ENCODE measurements at places on chromosomes 11 and 22.

- no peak for DNase-seq
Observed at GRCh38 chr11:120660024-120660565, 148.5 kb downstream of the GRIK4 start.

DNA sequence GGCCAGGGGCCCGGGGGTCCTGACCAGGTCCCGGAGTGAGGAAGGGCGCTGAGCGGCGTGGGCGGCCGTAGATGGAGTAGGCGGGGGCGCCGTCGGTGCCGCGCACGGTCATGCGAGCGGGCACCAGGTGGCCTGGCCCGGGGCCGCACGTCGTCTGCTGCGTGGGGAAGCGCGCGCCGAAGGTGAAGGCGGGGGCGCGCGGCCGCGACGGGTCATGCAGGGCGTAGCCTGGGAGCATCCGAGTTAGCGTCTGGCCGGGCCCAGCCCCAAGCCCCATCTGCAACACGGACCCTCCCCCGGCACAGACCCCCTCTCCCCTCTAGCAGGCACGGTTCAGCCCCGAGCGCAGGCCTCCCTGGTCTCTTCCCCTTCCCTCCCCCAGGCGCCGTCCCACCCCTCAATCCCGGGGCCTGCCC is 1.7 kb upstream of the TYMP start:
- DNase-seq: no peak

GRCh38 chr22:20829491-20830134 is 29.0 kb downstream of the PI4KA start:
- no peak for DNase-seq

GRCh38 chr11:11973361-11973800 is 35.0 kb downstream of the DKK3 start:
- no peak for DNase-seq

DNA sequence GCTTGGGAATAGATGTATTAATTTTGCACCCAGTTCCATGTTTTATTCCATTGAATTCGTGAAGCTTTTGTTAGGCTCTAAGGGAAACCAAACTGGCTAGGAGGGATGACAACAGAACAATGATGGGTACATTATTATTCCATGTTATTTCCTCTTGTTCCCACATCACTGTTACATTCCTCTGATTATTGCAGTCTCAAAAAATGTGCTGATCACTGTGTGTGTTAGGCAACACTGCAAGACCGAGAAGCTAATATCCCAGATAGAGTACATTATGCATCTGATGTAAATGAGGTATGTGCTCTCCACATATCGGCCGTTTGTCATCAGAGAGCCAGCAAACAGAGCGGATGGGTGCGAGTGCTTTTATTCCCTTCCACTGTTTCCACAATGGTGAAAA is 327.9 kb downstream of the SOX6 start:
- peak; percentile 40 for DNase-seq

DNA sequence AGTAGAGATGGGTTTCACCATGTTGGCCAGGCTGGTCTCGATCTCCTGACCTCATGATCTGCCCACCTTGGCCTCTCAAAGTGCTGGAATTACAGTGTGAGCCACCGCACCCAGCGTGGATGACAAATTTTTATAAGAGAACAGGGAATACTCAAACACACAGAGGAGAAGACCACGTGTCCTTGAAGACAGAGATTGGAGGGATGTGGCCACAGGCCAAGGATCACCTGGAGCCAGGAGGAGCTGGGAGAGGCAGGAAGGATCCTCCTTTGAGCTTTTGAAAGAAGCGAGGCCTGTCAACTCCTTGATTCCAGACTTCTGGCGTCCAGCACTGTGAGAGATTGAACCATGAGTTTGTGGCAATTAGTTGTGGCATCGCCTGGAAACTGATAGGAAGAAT is 1049.5 kb downstream of the TBC1D22A start:
- no peak for DNase-seq

DNA sequence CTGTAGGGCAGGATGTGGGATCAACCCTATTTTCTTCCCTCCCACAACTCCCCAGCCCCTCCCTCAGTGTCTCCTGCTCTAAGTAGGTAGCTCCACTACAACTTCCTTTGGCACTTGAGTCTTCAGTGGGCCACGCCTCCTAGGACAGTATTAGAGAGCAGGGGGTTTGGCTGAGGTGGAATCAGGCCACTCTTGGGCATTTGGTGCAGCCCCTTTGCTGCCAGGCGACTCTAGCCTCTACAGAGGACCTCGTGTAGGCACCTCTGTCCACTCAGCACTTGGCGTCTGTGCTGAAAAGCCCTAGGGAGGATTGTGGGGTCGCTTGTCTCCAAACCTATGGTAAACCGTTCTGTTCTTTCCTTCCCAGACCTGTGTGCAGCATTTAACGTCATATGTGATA is 2.7 kb downstream of the FADD start:
- no peak for DNase-seq

DNA sequence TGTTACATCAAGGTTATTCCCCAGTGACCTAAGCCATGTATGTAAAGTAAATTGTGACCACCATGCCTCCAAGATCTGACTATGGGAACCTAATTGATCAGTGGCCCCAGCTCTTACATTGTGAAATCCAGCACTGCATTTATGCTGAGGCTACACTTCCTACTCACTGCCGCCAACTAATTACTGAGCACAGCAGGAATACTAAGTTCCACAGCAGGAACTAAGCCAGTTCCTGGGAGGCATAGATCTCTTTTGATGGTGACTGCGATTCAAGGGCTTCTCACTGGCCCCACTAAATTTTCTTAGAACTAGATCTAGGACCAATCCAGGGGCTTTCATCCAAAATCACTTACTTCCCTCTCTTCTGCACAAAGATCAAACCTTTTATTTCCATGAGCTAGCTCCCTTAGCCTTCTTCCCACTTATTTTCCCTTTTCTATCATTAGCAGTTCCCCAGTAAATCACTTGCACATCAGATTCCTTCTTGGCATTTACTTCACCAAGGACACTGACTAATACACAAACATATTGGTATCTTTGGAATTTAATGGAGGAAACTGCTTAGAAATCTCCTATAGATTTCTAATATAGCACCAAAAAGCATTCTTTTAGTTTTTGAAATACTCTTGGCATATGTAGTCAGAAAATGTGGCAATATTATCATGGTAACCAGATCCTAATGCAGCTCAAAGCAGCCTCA is 46.0 kb downstream of the CNTN5 start:
- no peak for DNase-seq

DNA sequence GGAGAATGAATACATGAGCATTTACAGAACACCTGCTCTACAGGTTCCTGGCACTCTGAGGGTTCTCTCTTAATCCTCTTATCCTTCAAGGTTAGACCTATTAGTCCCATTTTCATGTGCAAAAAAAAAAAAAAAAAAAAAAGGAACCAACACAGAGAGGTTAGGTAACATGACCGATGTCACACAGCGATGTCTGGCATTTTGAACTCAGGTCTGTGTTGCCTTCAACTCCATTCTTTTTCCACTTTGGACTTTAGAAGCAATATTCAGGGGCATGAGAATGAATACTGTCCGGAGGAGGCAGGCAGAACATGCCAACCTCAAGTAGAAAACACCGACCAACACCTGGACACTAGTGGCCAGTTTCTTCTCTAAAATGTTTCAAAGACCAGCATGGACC is 10.4 kb downstream of the SYN3 start:
- no peak for DNase-seq

- no peak for DNase-seq
Observed at GRCh38 chr11:132658696-132659095, 873.6 kb downstream of the OPCML start.

- peak; percentile 73 for DNase-seq
Observed at GRCh38 chr11:126790550-126791081, 210.0 kb downstream of the KIRREL3 start.

DNA sequence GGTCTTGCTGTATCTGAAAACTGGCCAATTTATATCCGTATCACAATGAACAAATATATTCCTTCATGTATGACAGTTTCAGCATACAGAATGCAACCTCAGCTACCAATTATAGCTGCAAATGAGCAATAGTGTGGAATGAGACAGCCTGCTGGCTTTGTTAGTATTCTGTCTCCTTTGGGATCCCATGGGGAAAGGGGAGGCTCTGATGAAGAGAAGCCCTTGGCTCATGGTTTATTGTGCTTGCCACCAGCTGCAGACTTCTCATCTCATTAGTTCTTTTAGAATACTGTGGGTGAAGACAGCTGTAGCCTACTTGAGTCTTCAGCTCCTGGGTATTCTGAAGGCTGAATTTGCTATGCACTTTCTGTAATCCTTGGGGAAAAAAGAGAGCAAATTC is 42.4 kb downstream of the PITPNB start:
- DNase-seq: peak; percentile 62

GRCh38 chr22:23789121-23789520 is 2.4 kb downstream of the SMARCB1 start:
- no peak for DNase-seq

- DNase-seq: no peak
Observed at GRCh38 chr22:41288245-41288946, 2.4 kb upstream of the RANGAP1 start.

- no peak for DNase-seq
Observed at GRCh38 chr22:47125603-47126002, 363.2 kb downstream of the TBC1D22A start.

DNA sequence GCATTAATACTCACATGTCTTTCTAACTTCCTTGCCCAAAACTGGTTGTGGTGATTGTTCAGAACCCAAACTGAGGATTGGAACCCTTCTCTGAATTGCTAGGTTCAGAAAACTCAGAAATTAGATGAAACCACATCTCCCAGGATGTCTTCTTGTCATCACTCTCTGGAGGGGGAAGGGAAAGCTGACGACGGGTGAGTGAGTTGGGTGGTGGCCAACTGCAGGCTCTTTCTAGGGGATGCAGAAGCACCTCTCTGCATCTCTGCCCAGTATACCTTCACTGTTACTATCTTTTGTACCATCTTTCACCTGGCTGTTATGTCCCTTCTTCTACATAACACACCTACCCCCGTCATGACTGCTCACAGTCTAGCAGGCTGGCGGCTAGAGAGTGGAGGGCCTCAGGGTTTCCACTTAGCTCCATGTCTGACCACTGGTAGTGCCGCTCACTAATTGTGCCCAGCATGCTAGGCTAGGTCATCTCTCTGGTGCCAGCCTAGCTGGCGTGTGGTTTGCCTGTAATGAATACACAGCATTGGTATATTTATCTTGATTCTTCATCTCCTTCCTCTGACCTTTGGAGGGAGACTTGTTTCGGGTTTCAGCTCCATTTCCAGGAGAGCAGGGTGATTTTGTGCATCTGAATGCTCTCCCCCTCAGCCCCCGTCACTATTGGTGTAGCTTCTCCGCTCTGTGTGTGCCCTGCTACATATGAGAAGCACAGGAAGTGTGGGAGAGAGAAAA is 7.3 kb downstream of the GRAMD1B start:
- no peak for DNase-seq

- DNase-seq: no peak
Observed at GRCh38 chr11:47987310-47987709, 7.0 kb downstream of the PTPRJ start.

- no peak for DNase-seq
Observed at GRCh38 chr11:14643697-14644225, at the start of gene PDE3B. Gene PDE3B (plus strand): TSS chr11:14643804. CDS start chr11:14644076, 272 bp downstream.

DNA sequence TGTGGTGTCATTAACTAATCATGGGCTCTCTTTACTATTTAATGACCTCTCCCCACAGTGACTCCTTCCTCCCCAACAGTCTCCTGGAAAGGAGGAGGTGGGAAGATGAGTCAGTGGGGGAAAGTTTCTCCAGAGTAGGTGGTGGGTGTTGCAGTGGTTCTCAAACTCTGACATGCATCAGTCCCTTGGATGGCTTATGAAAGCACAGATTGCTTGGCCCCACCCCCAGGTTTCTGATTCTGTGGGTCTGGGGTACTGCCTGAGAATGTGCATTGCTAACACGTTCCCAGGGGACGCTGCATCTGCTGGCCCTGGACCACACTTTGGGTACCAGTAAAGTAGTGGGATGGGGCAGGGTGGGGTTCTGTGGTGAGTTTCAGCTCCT is 9.8 kb downstream of the CD82 start:
- DNase-seq: peak; percentile 32

DNA sequence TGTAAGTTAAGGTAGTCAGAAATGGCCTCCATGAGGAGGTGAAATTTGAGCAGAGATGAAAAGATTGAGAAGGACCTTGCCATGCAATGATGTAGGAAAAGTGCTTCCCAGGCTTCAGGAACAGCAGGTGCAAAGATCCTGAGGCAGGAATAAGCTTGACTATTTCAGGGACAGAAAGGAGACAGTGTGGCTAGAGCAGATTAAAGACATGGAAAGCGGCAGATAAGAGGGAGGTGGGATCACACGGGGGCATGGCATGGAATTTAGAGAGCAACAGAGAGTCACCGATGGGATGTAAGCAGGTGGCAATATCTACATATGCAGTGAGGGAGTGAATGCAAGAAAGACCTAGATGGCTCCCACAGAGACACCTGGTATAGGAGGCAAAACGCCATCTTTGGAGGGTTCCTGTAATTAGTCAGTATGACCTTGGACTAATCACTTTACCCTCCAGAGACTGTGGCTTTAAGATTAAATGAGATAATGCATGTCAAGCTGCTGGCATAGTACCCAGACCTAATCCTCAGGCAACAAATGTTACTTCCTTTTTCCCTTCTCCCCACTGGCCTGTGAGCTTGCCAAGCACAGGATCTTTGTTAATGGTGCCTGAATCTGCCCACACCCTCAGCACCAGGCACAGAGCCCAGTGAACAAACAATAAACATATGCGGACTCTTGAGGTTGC is 24.6 kb upstream of the ACER3 start:
- DNase-seq: peak; percentile 14

- DNase-seq: no peak
Observed at GRCh38 chr22:38479096-38479837, 11.4 kb downstream of the KDELR3 start.

GRCh38 chr11:77123591-77123990 is 4.5 kb upstream of the MYO7A start:
- no peak for DNase-seq

DNA sequence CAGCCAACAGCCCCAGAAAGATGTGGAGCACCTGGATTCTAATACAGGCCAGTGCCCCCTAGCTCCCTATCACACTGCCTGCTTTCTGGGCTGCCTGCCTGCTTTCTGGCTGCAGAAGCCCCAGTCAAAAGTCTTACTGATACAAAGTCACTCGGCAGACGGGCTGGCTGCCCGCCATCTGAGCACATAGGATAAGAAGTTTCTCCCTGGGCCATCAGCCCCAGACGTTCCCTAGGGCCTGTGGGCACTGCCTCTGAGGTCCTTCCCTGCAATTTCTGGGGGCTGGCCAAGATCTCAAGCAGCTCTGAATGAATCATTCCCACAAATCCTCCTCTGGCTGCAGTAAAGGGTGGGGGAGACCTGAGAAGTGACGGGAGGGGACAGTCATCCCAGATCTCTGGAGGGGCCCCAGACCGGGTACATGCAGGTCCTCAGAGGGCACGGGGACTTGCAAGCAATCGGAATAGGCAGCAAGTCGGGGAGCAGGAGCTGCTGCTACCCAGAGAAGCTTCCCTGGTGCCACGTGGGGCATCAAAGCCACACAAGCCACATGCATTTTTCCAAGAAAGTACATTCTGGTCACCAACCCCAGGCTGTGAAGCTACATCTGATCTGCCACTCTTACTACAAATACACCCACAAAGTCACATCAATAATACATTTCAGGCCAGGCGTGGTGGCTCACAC is 4.7 kb downstream of the TPST2 start:
- DNase-seq: peak; percentile 42
